Activated CD4-positive, alpha-beta T cell treated with anti-CD3 and anti-CD28 coated beads for 4 hours (primary cell): ENCODE measurements at places on chromosomes 2 and 18.

- no peak for DNase-seq
These were observed 12.3 kb upstream of the TFCP2L1 start for GRCh38 chr2:121297217-121297830.

- no peak for DNase-seq
These were observed 74.9 kb upstream of the TAF1B start for GRCh38 chr2:9768388-9768787.

- DNase-seq: peak; percentile 21
These were observed 1.6 kb downstream of the CRIM1 start for GRCh38 chr2:36356990-36357846.

- DNase-seq: no peak
These were observed 154.0 kb downstream of the DYSF start for GRCh38 chr2:71607151-71607889.

- no peak for DNase-seq
These were observed 96.3 kb upstream of the B3GNT2 start for GRCh38 chr2:62099523-62100175.

DNA sequence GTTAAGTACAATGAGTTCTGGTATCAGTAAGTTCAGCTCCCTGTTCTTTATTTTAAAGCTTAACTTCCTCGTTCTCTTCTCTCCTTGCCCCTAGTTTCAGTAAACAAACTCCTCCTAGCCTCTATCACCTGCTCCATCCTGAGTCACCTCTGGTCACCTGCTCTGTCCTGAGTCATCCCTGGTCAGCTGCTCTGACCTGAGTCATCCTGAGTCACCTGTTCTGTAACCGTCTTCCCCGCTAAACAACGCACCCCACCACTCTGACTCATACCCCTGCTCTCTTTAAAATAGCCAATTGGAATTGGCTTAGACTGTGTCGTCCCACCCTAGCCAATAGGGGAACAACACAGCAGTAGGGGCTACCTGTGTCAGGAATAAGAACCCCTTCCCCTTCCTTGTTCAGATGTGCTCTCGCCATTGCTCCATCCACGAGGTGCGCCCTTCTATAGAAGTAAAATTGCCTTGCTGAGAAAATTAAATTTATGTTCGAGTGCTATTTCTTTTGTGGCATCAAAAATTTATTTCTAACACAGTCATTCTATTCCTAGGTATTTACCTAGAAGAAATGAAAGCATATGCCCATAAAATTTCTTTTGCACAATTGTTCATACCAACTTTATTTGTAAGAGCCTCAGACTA is 24.9 kb upstream of the RMND5A start:
- DNase-seq: no peak

DNA sequence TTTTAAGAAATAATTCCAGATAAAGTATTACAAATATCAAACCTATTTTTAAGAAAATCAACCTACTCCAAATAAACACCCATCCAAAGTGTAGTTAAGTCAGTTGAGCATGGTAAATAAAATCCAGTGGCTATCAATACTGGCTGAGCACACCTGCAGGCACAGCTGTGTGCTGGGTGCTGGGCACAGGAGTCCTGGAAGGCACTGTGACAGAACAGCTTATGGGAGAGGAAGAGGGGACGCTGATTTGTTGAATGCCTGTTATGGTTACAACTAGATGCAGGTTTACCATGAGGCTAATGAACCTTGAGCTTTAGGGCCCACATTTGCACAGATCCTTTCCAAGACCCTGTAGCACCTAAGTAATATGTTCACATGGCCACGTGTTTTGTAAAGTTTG is 202.7 kb downstream of the MTX2 start:
- no peak for DNase-seq

DNA sequence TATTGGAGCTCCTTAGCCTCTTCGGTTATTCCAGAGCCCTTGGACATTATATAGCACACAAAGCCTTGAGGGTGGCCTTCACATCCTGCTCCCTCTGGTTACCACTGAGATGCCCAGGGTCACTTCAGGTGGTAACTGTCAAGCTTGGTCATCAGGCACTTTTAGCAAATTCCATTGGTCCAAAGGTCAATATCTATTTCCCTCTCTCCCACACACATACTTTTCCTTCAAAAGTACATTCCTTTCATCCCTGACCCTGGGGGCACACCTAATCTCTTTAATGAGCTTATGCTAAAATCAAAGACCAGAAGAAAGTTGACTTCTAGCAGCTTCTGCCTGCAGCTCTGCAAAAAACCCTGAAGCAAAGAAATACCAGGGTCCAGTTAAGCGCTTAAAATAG is 172.0 kb upstream of the NRP2 start:
- DNase-seq: no peak

GRCh38 chr18:51437280-51438271 is 240.1 kb upstream of the MEX3C start:
- no peak for DNase-seq

GRCh38 chr2:109636317-109636716 is 22.2 kb downstream of the SOWAHC start:
- no peak for DNase-seq

- no peak for DNase-seq
These were observed 257.2 kb upstream of the HDAC4 start for GRCh38 chr2:239657992-239658391.

DNA sequence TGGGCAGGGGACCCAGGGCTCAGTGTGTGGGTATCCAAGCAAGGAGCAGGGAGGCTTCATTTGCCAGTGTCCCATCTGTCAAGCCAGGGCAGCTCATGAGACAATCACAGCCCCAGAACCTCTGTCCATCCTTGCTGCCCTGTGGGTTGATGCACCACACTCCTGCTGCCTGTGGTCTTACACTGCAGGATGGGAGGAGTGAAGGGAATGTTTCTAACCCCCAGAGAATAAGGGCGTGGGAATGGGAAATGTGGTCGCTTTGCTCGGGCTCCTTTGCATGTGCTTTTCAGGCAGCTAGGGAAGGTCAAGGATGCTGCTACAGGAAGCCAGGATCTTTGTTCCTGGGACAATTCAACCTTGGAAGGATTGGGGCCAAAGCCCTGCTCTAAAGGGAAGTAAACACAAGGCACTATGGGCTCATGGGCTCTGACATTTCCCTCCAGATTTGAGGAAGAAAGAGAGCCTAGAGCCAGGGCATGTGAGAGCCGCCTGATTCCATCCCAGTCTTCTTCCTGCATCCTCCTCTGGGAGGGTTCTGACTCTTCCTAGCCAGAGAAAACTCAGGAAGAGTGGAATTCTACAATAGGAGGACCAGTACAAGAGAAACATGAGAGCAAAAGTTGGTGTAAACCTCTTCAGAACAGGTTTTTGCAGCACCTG is 18.8 kb upstream of the MAP3K20 start:
- DNase-seq: no peak

DNA sequence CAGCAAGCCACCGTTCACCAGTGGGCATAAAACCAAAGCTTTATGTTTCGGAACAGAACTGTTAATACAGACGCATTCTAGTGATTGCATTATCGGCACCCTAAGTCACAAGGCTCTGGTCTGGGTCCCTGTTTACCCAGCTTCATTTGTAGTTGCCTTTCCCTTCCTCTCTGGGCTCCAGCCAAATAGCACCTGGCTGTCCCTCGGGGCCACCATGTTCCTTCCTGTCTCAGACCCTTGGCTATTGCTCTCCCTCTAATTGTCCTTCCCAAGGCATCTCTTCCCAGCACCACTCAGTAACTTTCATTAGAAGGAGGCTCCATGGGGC is 75.3 kb downstream of the SDC1 start:
- no peak for DNase-seq

- DNase-seq: no peak
These were observed 31.7 kb downstream of the ACMSD start for GRCh38 chr2:134869946-134870736.

- DNase-seq: no peak
These were observed 327.5 kb upstream of the HNRNPA3 start for GRCh38 chr2:176885001-176885643.

DNA sequence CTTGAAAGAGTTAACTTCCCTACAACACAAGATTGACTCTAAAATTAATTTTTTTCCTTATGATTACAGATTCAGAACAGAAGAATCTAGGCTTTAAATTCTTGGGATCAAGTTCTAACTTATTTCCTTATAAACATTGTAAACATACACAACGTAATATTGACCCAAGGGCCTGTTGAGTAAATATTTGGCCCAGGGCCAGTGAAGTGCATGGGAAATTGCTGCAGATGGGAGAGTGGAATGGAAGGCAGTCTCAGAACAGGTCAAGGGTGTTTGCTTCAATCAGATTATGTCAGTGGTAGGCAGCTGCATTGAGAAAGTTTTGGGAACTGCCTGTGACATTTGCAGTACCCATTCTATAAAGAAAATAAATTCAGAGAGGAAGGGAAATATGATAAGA is 137.6 kb downstream of the MYO1B start:
- no peak for DNase-seq

DNA sequence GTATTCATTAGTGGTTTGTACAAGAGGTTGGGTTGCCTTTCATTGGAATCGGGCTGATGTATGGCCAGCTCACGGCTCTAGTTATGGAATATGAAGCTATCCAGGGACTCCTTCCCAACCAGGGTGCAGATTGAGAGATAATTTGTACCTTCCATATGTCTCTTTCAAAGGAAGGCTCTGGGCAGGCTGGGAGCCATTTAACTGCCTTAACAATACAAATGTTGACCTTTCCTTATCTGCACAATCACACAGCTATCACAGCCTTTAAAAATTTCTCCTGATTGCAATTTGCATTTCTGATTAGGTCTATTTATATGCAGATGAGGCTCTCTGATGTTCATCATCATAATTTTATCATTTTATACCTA is 58.7 kb downstream of the MYO3B start:
- DNase-seq: no peak

DNA sequence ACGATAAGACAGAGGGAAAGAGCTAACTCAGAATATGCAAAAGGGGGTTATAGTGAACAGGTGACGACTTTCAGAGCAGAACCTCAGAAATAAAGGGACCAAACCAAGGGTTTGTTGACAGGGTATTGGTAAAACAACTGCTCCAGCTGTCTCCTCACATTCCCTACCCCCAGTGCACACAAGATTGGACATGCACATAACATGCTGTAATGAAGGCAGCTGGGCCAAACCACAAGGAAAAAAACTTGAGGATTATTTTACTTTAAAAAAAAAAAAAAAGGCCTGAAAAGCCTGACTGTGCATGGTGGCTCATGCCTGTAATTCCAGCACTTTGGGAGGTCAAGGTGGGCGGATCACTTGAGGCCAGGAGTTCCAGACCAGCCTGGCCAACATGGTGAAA is 3.5 kb downstream of the RBM43 start:
- DNase-seq: no peak

DNA sequence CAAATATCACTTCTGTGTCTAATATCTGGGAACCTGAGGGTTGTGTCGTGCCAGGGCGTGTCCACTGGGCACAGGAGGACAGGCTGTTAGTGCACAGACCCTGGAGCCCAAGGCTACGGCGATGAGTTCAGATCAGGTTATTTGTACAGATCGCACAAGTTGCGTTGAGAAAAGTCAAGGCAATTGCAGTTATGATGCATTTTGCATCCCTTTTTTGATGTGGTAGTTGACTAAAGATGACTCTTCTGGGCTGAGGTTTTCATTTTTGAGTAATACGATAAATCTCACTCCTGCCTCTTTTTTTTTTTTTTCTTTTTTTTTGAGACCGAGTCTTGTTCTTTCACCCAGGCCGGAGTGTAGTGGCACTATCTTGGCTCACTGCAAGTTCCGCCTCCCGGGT is 7.2 kb downstream of the RBFA start:
- DNase-seq: no peak

- DNase-seq: no peak
These were observed 34.0 kb downstream of the EML6 start for GRCh38 chr2:54757500-54757899.

GRCh38 chr2:145845207-145845894 is 1325.4 kb upstream of the ZEB2 start:
- DNase-seq: no peak

DNA sequence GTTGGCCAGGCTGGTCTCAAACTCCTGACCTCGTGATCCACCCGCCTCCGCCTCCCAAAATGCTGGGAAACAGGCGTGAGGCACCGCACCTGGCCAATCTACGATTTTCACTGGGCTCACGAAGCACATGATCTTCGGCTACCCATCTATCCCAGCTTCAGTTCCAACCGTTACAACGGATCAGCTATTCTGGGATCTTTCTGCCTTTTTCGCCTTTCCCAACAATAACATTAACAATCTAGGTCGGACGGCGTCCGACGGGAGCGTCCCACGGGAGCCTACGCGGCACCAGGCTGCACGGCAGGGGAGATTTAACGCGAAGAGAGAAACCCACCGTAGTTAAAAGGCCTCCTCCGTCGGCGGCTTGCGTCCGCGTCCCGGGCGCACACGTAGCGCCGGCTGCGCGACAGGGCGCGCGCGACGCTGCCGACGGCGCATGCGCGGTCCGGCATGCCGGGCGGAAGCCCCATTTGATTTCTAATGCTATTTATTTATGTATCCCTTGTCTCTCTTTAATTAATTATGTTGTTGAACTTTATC is at the start of gene MSL3B:
Gene MSL3B, minus strand, starts transcription at position 394 of the 540 bp plus-strand sequence.
- DNase-seq: peak; percentile 47

DNA sequence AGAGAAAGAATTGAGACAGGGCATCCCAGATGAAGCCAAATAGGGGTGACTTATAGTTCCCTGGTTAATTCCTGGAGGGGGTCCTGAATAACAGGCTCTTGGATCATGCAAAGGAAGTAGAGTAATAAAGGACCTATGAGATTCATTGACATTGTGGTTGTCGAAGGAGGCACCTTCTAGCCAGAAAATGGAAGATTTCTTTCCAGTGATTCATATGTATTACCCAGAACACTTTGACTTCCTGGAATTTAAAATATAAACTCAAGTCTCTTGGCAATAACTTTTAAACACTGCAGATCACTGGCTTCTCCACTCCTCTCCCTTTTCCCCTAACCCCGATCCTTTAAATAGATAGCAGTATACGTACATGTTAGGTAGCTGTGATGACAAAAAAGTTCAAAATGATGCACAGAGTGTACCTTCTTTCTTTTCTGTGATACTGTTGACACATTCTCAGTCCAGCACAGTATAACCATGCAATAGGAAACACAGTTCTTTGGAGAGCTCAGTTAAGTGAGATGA is 211.8 kb downstream of the LTBP1 start:
- no peak for DNase-seq

DNA sequence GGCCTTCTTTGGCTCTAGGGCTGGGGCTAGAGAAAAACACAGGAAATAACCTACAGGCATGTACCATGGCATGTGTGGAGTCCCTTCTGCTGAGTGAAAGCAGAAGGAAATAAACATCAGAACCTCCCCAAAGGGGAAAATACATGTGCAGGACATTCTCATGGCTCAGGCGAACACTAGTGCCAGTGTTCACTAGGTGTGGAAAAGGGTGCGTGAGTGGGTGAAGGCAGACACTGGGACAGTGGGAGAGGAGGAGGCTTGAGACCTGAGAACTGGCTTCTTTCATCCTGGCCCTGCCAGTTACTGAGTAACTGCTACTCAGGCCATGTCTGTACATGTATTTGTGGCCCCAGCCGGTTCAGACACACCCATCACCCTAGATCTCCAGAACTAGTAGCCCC is 268.2 kb downstream of the PRKCE start:
- DNase-seq: no peak
